ENCODE measurements at places on chromosomes 6 and 20.

GRCh38 chr20:36273414-36274180 is 32.5 kb upstream of the DLGAP4 start:
- DNase-seq, result no peak

DNA sequence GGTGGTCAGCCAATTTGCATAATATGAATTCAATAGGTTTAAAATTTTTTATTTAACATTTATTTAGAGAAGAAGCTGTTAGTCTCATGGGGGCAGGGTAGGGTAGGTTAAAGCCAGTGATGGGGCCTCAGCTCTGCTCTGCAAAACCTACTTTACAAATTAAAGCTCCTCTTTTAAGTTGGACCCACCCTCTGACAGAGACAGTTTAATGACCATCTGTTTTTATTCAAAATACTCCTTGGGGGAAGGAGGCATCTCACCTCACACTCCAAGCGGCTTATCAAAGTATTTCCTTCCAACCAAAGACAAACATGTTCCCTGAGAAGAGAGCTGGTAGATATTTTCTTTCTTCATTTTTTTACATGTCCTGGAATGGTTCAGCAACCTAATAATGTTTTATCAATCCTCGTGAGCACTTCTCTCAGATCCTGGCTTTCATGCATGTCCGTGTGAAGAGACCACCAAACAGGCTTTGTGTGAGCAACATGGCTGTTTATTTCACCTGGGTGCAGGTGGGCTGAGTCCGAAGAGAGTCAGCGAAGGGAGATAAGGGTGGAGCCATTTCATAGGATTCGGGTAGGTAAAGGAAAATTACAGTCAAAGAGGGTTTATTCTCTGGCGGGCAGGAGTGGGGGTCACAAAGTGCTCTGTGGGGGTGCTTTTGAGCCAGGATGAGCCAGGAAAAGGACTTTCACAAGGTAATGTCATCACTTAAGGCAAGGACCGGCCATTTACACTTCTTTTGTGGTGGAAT is 184.7 kb downstream of the GJA1 start:
- no peak for DNase-seq

DNA sequence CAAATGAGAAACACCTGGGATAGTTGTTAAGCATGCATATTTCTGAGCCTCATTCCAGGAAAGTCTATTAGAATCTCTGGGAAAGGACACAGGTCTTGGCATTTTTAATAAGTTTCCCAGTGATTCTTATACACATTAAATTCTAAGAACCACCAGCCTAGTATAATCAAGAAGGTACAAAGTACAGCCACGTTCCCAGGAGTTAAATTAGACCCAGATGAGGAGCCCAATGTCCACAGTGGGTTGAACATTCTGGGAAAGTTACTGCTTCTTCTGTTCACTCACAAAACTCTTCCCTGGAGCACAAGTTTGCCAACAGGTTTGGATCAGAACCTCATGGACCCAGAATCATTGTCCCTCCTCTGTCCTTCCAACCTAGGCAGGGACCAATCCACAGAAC is 90.4 kb downstream of the RCAN2 start:
- DNase-seq, result no peak

DNA sequence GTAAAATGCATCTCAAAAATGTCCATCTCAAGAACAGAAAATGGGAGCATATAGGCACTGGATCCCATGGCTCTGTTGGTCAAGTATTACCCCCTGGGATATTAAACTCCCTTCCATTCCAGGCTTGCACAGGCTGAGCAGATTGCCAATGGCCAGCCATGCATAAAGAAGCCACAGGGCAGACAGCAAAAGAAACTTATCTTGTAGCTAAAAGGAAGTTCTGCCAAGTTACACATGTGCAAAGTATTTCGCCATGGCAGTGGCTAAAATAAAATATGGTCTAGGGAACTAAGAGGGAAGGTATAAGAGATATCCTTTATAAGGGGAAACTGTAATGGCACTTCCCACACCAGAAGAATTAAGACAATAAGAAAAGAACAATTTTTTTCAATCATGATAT is 415.6 kb upstream of the BTBD3 start:
- DNase-seq, result no peak

DNA sequence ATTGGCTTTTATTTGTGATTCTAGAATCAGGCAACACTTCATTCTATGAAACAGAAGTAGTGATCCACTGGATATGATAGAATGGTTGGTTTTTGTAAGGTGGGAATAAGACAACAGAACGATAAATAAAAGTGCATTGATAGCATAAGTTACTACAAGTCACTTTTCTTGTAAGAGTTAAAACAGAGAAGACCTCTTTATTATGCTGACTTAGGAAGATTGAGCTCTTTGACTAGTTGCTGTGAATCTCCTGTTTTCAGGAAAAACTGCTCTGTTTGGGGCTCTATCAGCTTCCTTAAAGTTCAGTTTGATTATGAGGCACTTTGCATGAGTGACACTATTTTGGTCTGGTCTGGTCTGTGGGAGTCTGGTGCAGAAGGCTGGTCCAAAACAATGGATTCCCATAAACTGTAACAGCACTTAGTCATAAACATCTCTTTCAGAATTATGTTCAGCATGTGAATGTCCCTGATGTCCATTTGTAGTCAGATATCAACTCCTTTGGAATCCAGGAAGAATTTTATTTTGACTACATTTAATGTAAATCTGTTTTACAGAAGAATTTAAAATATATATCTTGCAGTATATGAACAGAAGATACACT is 35.0 kb upstream of the DSE start:
- DNase-seq, result no peak

DNA sequence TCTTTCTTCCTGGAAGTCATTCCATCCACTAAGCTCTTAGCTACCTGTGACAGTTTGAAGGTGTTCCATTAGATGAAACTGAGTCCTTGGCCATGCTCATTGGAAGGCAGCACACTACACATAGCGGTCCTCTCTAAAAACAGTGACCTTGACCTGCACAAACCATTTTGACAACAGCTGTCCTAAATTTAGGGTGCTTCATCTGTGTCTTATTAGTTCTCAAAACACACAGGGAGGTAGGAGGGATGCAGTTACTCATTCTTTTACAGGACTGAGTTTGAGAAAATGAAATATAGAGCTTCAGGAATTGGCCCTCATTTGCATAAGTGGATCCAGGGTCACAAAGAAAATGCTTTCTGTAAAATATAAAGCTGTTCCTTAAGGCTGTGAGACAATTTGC is 20.4 kb upstream of the MAP3K4 start:
- no peak for DNase-seq

GRCh38 chr6:53771785-53772624 is 22.8 kb upstream of the LRRC1 start:
- no peak for DNase-seq

DNA sequence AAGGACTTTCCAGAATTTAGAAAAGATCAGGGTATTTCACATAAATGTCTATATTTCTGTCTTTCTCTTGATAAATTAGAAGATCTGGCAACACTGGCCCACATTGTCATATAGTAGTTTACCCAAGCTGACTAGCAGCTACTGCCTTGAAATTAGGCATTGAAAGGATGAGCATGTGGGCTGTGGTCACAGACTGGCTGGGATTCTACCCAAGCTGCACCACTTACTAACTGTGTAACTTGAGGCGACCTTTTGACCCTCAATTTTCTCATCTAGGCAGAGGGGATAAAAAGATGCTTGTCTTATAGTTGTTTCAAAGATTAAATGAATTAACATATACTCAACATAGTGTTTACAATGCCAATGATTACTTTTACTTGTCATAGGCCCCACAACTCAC is 152.7 kb upstream of the BMP2 start:
- no peak for DNase-seq

DNA sequence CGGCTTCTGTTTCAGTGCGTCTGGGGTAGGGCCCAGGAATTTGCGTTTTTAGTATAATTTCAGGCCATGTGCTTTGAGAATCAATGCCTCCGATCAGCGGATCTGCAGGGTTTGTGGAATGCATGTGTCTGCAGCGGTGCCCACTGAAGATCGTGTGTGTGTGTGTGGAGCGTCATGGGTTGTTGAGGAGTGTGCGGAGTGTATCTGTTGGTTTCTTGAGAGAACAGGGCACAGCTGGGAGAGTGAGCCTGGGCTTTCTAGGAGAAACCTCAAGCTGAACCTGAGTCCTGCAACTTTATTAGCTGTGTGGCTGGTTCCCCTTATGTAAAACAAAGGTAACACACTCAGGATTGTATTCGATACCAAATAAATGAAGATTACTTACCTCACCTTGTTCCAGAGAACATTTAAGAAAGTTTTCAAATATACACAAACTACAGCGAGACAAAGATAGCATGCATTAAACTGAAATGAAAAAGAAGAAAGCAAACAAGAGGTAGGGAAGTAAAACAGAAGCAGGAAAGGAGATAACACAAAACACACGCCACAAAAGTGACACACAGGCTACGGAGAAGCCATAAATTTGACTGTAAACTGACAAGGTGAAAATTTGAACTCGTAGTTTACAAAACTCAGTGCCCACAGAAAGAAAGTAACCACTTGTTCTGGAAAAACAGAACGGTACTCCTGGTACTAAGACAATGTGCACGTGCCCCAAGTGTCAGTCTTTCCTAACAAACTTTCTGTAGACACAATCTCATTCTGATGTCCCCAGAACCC is 28.8 kb downstream of the PDE10A start:
- no peak for DNase-seq

GRCh38 chr20:1333462-1334369 is 4.8 kb upstream of the SDCBP2 start:
- DNase-seq, result no peak

DNA sequence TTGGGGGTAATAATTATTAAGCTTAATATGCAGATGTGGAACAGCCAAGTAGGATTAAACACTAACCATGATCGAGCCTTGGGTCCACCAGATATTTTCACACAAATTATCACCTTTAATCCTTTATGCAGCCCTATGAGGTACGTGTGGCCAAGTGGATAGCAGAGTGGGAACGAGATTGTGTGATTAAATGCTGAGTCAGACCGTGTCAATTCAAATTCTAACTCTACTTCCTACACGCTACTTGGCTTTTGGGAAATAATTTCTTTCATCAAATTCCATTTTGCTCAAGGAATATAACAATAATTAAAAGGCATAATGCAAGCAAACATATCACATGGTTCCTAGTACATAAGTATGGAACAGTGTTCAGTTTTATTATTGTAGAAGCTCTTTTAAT is 329.2 kb downstream of the CBLN4 start:
- no peak for DNase-seq

DNA sequence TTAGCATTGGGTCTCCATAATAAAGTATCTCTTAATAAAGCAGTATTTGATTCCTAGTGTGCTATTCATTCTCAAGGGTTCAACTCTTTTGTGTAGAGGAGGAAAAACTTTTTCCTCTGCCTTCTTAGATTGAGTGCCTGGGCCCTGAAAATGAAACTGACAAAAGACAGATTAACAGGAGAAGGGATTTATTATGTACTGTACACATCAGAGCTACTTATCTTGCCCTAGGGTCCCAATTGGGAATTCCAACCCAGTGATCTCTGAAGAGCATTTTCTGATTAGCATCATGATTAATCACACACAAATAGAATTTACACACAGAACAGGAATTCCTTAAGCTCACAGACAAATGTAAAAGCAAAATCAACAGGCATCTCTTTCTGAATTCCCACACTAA is 128.9 kb downstream of the CD164 start:
- DNase-seq, result no peak

GRCh38 chr6:65262241-65262640 is 444.8 kb downstream of the EYS start:
- DNase-seq, result no peak

Measured in adrenal gland (tissue), 19 donors.